CD8-positive, alpha-beta T cell (primary cell): ENCODE measurements at places on chromosomes 6 and 20.

DNA sequence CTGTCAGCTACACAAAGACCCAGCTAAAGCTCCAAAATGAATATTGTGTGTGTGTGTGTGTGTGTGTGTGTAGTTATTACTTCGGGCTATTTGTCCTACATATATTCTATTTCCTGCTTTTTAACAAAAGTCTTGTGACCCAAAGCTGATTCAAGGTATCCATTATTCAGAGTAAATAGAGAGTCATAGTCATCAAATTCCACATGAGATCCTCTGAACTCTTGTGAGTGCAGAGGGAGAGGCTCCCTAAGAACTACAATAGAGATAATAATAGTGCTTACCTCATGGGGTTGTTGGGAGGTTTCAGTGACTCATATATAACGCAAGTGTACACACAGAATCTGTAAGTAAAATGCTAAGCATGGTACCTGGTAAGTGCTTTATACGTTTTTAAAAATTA is 95.6 kb upstream of the SHLD1 start:
- DNase-seq: no peak

- DNase-seq: no peak
Observed at GRCh38 chr6:157514659-157515496, 133.9 kb downstream of the ZDHHC14 start.

DNA sequence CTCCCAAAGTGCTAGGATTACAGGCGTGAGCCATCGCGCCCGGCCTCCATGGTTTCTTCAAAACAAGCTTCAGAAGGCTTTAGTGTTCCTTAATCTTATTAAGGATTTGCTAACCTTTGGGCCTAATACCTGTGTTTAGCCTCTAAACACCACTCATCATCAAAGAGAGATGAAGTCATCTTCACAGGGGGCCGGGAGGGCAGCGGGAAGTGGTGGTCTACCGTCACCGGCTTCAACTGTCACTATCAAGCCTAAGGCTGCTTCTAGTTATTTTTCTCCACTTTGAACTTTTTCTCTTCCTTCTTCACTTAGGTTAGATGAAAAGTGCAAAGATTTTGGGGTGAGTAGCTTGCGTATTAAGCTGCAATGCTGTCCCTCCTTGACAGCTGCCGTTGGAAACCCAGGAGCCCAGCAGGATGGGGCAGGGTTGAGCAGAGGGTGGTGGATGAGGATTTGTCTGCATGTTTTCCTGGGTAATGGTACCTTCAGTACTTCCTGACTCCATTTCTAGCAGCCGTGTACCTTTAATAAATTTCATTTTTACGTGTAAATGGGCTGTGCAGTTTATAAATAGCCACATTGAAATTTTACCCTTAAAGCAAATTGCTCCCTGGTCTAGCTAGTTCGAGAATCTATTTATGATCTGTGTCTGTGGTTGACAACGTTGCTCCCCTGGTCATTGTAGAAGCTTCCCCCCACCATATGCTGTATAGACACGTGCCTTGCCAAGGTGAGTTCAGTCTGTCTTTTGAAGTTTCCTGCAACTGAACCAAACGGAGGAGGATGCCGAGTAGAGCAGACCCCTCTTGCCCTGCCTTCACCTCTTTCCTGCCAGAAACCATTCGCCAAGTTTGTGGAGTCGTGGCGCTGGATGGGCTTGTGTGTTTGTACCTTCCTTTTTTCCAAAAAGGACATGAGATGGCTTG is 64.8 kb downstream of the SYNJ2 start:
- DNase-seq: peak; percentile 22

DNA sequence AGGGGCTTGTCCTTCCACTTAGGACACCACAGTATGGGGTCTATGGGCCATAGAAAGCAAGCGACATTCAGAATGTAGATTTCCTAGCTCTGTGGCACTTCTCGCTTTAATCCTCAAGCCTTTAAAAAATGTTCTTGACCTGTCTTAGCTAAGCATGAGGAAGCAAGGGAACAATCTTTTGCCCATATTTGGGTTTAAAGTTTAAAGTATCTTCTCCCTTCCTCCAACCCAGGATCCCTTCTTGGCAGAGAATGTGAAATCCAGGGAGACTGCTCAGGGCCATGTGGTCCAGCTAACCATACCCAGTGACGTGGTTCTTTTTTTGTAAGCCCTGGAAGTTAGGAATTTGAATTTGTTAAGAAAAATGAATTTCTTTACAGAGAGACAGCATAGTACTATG is 289.9 kb downstream of the BTBD9 start:
- DNase-seq: no peak

DNA sequence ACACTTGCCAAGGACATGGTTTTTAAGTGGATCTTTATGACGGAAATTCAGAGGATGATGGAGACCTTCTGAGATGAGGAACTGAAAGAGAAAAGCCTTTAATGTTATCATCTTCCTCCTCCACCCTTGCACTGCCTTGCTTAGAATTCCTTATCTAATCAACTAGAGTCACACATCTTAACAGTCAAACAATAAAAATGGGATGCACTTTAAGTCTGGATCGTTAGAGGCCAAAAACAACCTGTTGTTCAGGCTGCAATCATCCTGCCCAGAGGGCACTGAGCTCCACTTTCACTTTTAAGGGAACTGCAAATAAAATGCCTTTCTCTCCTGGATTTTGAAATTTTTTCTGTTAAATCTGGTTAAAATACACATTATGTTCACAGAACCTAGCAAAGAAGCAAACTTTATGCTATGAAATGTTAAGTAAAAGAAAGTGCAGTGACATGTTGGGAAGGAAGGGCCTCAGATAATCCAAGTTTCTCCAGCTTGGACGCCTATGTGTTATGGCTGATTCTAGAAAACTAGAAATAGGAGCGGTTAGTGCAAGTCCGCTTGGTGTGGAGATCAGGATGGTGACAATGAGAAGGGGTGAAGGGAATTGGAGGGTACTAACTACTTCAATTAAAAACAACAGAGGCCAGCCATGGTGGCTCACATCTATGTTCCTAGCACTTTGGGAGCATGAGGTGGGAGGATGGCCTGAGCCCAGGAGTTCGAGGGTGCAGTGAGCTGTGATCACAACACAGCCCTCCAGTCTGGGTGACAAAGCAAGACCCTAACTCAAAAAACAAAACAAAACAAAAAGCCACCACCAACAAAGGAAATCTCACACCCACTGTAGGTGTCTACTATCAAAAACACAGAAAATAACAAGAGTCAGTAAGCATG is 66.4 kb upstream of the KIF13A start:
- DNase-seq: no peak

DNA sequence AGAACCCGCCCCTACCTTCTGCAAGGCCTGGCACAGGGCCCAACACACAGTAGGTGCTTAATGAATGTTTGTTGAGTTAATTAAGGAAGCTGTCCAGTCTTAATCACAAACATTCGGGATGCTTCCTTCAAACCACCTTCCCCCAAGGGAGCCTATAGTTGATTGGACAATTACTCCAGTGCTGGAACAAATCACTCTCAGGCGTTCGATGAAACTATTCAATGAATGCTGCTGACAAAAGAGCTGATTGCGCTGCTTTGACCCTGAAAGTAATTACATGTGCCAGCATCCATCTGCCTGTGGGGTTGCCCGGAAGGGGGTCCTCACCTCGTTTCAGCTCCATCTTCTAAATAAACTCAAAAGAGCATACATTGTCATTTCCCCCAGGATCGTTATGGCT is 112.0 kb upstream of the SRSF6 start:
- no peak for DNase-seq

DNA sequence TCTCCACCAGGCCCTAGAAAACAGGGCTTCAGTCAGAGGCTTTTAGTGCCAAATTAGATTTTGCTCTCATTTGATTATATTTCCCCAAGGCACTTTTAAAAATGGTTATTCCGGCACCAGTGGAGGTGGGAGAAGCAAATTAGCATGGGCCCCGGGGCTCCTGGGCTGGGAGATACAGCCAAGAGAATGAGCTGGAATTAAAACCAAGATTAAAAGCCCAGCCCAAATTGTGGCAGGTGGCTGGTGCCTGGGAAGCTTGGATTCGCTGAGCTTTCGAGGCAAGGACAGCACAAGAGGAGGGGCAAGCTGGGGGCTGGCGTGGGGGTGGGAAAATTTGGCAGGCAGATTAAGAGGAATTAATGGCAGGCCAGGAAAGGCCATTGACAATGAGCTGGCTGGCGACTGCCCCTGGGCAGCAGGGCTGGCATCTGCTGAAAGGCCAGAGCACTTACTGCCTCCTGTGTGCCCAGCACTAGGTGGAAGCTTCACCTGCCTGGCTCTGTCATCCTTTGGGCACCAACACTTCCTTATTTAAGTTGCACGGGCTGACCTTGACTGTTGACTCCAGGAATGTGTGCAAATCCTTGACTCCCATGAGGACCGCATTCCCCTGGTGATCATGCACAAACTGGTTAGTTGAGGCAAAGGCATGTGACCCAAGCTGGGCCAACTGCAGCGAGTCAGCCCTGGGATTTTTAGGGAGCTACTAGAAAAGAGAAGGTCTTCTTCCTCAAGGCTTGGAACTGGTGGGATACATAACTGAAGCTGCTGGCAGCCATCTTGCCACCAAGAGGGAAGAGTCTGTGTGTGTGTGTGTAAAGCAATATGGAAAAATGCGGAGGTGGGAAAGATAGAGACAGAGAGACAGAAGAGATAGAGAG is 76.1 kb downstream of the SULF2 start:
- DNase-seq: no peak

DNA sequence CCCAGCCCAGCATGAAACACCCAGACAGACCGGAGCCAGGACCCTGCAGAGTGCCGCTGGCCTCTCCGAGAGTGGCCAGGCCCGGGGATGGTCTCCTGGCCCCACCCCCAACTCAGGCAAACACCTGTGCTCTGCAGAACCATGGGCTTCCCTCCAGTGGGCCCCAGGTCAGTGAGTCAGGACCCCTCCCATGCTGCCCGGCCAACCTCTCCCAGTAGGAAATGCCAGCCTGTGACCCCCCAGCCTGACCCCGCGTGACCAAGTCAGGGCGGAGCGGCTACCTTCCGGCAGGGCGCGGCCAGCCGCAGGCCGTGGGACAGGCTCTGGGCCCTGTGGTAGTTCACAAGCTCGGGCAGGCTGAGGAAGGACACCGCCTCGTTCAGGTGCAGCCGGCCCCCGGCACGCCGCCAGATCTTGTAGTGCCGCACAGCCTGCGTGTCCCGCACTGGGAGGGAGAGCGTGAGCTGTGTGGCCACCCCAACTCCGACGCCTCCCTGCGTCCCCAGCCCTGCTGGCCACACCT is 3.2 kb downstream of the PTK6 start:
- DNase-seq: no peak

- DNase-seq: no peak
Observed at GRCh38 chr6:20147469-20147868, 64.8 kb downstream of the MBOAT1 start.

DNA sequence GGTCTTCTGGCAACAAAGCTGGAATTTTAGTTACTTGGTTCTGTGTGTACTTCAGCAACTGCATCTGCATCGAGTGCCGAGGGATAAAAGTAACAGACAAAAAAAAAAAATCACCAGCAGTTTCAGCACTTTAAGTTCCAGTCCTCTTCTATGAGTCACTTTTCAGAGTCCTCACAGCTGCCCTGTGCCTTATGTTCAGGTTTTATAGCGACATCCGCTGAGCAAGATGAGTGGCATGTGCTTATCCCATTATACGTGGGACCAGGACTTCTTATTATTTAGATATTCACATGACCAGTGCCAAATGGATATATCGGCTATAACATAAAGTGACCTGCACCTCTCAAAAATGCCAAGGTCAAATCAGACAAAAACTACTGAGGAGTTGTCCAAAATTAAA is 242.9 kb downstream of the FOXA2 start:
- no peak for DNase-seq

- no peak for DNase-seq
Observed at GRCh38 chr6:63347599-63347998, 27.8 kb upstream of the LGSN start.

DNA sequence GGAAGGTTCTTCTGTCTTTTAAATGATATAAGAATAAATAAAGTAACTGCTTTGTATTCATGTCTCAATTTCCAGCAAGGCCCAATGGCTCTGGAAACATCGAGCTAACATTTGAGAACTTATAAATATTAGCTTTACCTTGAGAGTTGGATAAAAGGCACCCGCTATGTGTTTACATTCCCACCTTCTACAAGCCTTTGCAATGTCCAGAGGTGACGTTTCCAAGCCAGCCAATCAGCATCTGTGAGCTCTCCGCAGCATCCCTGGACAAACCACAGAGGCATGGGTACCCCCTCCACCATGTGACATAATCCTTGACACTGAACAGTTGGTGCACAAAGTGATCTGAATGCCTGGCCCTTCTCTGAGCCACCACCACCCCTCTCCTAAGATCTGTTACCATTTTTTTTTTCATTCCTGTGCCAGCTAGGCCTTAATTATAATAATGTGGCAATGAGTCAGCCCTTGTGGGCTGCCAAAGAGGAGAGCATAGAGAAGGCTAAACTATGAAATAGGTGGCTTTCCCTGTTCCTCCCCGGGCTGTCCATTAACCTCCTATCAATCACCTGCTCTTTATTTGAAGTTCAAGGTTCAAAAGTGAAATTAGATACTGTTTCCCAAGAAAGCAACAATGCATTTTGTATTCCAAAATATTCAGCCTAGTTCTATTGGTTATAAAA is 4.1 kb downstream of the CBLN4 start:
- no peak for DNase-seq

DNA sequence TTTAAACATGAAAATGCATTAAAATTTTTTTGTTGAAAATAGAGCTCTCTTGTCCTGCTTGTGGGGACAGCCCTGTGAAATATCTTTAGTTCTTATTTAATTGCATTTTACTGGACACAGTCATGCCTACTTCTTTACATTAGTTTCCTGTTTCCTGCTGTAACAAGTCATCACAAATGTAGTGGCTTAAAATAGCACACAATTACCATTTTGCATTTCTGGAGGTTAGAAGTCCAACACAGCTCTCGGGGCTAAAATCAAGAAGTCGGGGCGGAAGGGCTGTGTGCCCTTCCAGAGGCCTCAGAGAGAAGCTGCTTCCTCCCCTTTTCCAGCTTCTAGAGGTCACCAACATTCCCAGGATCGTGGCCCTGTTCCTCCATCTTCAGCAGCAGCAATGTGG is 29.4 kb downstream of the PNLDC1 start:
- no peak for DNase-seq

DNA sequence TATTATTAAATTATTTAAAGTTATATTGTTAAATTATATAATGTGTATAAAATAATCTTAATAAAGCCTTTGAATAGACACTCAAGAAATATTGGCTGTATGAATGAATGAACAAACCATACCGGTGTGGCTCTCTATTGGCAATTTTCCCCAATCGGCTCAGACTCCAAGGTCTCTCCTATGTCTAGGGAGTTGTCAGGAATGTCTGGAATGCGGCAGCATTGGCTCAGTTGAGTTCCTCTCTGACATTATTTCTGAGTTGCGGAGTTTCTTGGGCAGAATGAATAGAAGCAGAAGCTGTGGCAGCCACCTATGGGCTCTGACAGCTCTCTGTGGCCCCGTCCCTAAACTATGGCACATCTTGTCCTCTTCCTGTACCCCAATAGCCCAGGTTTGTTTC is 111.0 kb downstream of the SOBP start:
- no peak for DNase-seq
